ENCODE measurements at places on chromosomes 7 and 10.

GRCh38 chr10:14543904-14544210, 213.1 kb upstream of the FRMD4A start:
- DNase-seq = no peak

DNA sequence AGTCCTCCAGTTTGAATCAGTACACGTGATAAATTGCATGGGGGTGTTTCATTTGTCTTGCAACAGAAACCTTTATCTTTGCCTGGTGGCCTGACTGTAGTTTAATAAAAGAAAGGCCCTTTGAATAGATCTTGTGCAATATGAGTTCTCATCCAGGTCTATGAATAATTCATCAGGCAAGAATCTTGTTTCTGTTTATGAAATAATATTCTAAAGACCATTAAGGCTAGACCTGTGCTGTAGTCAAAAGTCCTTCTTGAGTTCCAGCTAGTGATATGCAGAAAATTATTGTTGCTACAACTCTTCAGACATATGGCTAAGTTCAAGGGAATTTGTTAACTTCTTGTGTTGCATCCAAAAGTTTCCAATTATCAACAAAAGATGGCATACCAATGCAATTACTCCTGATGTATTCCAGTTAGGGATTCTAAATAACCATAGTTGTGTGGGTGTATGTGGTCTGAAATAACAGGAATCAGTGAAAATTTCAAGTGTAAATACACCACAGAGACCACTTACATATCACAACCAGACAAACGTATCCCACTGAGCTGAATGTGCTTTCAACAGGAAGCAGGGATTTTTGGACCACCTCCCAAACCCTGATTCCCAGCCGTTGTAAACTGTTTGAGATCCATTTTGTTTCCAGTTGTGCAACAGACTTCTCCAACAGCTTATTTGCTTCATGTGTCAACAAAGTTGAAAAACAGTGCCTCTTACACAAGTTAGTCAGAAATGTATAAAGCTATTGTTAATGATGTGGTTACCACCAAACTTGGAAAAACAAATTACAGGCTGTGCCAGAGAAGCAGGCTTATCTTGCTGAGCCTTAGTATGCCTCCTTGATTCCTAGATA, 54.7 kb upstream of the BICC1 start:
- no peak for DNase-seq

- DNase-seq = no peak
Observed at GRCh38 chr10:78906734-78907390, 161.9 kb upstream of the ZMIZ1 start.

DNA sequence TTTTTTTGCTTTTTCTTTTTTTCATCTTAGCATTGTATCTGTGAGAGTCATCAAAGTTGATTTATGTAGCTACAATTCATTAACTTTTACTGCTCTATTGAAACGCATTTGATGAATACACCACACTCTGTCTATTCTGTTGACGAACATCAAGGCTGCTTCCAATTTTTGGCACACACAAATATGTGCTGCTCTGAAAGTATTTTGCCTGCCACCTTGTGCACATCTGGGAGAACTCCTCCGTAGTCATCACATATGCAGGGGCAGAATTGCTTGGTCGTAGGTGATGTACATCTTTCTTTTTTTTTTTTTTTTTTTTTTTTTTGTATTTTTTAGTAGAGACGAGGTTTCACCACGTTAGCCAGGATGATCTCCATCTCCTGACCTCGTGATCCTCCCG, 796.8 kb downstream of the KCNMA1 start:
- DNase-seq = no peak

- no peak for DNase-seq
Observed at GRCh38 chr10:89342206-89342958, 14.6 kb downstream of the IFIT3 start.

- no peak for DNase-seq
Observed at GRCh38 chr10:53997953-53998352, 803.1 kb downstream of the PCDH15 start.

- DNase-seq = no peak
Observed at GRCh38 chr7:641269-641671, 85.2 kb upstream of the DNAAF5 start.

GRCh38 chr10:43737003-43737402, 88.3 kb upstream of the ZNF32 start:
- no peak for DNase-seq

DNA sequence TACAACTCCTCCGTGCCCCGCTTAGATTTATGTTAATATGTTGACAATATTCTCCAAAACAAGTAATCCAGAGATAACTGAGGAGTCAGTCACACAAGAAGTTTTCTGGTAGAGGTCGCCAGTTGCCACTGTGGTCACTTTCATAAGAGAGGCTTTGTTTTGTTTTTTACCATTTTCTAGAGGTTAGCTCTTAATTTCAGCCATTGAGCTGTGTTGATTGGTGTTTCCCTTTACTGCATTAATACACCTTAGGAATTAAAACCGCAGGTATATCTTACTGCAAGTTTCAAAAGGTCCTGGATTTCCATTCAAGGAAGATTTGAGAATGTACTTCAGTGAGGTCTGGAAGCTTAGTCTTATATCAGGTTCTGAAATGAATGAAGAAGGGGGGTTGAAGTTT, 3.5 kb downstream of the BMI1 start:
- no peak for DNase-seq

DNA sequence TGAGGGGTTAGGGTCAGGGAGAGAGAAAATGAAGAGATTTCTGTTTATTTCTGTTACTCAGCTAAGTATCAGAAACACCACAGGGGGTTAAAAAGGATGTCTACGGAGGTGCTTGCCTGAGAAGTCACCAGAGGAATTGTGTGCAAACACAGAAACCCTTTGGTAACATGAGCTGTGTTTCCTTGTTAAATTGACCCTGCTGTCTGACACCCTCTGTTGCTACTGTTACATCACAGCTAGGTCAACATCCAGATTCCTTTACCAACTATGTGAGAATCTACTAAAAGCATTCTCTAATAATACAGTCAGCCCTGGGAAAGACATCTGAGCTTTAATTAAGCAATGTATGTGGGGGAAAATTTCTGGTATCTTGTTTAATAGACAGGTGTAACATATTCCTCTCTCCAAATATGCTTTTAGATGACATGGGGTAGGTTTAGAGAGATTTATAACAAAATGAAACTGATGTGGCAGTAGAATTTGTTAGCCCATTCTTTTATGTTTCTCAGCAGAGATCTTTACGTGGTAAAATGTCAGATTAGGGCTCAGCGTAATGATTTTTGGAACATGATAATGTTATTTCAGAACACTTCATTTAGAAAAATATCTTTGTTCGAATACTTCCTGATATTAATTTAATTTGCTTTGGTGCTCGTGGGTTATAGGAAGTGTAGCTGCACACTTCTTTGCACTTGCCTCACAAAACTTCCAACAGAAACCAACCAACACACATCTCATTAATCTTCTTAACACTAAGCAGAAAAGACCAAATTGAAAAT, 168.0 kb upstream of the AHR start:
- DNase-seq = no peak

DNA sequence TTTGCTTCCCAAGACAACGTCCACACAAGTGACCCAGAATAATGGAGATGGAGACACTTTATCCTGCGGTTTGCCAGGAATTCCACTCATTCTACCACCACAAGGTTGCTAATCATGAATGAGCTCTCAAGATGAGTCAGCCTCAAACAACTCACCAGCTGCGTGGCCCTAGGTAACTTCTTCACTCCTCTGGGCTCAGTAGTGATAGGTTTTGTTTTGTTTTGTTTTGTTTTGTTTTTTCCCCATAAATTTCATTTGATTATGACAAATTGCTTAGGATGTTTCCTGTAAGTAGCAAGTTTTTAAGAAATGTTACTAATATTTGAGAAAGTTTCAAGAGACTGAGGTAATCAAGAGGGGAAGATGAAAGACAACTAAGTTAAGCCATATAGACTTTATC, 286.8 kb downstream of the PARD3 start:
- no peak for DNase-seq

DNA sequence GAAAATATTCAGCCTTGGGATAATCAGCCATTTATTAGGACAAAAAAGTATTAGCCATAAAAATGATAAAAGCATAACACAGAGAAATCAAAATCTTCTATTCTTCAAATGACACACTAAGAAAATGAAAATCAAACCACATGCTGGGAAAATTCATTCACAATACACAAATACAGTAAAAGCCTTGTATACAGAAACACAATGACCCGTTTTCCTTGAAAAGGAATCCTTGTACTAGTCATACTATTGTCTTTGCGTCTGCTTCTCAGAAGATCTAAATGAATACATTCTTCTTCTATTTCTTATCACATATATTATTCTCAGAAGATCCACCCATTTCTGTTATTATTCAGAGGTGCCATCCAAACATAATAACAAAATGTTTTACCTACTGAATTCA, 749.1 kb downstream of the CNTNAP2 start:
- DNase-seq = no peak

- no peak for DNase-seq
Observed at GRCh38 chr7:117130262-117130661, 177.0 kb downstream of the ST7 start.

DNA sequence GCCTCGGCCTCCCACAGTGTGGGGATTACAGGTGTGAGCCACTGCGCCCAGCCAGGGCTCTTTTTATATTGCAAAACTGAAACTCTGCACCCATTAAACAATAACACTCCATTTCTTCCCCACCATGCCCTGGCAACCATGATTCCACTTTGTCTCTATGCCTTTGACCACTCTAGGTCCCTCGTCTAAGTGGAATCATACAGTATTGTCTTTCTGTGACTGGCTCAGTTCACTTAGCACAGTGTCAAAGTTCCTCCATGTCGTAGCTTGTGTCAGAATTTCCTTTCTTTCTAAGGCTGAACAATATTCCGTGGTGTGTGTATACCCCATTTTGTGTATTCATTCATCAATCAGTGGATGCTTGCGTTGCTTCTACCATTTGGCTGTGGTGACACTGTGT, 46.2 kb downstream of the CUX1 start:
- no peak for DNase-seq

All from cortex of kidney (tissue), 1 donor.